Activated T-cell treated with anti-CD3 and anti-CD28 coated beads for 1 hour (primary cell): ENCODE measurements at places on chromosomes 12 and 14.

DNA sequence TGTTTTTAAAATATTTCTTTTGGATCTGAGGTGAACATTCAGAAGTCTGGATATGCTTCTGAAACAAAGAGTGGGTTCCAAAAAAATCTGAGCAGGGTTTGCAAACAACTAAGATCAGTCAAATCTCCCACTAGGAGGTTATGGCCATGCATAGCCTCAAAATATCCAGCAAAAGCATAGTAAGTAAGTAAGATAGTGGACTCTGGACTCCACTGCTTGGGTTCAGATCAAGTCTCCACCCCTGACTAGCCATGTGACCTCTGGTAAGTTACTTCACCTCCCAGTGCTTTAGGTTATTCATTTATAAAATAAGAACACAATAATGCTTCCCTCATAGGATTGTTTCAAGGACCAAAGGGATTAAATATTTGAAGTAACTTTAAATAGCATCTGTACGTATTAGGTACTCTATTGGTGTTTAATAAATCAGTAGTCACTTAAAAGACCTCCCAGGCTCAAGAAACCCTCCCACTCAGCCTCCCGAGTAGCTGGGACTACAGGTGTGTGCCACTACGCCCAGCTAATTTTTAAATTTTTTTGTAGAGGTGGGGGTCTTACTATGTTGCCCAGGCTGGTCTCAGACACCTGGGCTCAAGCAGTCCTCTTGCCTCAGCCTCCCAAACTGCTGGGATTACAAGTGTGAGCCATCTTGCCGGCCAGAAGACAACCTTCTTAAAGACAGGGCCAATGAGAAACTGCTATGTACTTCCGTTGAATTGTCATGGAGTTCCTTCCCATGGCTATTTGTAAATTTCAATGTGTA is 95.7 kb upstream of the SOX5 start:
- DNase-seq = no peak

DNA sequence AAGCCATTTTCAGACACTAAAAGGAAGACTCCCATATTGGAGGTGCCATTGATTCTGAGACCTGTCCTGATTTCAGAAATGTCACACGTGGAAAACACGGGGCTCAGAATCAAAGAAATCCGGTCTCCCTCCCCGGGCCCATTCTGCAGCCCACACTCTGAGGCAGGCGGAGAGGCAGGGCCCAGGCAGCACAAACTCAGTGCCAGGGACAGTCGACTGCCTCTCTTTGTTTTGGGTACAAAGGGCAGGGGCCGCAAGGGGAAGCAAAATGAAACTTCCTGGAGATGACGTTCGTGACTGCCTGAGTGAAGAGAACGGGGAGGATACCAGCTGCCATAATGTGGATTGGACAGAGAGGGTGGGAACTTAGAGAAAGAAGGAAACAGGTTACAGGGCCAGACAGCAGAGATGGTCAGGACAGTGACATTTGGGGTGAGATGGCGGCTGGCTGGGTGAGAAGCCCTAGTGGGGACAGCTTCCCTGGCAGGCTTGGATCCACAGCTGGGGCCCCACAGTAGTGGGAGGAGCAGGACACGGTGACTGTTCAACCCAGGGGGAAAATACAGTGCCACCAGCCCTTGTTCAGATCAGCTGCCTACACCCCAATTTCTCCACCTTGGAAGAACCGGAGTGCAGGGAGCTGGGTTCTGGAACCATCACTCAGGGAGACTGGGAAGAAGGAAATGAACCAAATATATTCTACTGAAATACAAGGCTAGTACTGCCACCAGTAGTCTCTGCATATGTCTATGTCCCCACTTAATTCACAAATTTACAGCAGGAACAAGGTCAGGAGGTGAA is 8.1 kb downstream of the GAPDH start:
- DNase-seq = no peak

DNA sequence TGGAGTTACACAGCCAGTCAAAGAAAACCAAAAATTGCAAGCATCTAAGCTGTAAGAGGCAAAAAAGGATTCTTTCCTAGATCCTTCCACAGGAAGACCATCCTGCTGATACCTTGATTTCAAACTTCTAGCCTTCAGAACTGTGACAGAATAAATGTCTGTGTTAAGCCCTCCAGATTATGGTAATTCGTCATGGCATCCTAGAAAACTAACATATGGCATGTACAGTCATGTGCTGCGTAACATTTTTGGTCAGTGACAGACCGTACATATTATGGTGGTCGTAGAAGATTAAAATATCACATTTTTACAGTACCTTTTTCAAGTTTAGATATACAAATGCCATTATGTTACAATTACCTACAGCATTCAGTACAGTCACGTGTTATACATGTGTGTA is 660.9 kb upstream of the LMO3 start:
- no peak for DNase-seq

- no peak for DNase-seq
These were observed 233.0 kb downstream of the SLC41A2 start for GRCh38 chr12:104724992-104725585.

DNA sequence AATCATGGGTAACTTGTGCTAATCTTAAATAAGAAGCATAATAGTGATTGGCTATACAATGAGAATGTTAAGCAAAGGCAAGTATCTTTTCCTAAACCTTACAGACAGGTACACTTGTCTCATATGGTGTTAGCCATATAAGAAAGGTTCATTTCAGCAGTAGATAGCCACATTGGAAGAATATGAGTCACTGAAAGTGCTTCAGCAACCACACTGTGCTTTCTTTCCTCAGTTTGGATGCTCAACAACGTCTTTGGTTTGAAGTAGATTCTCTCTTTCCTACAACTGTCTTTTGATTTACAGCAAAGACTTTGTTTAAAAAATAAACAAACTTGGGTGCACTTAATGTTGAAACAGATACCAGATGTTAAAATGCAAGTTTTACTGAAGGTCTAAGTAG is 8.9 kb downstream of the DDHD1 start:
- no peak for DNase-seq

DNA sequence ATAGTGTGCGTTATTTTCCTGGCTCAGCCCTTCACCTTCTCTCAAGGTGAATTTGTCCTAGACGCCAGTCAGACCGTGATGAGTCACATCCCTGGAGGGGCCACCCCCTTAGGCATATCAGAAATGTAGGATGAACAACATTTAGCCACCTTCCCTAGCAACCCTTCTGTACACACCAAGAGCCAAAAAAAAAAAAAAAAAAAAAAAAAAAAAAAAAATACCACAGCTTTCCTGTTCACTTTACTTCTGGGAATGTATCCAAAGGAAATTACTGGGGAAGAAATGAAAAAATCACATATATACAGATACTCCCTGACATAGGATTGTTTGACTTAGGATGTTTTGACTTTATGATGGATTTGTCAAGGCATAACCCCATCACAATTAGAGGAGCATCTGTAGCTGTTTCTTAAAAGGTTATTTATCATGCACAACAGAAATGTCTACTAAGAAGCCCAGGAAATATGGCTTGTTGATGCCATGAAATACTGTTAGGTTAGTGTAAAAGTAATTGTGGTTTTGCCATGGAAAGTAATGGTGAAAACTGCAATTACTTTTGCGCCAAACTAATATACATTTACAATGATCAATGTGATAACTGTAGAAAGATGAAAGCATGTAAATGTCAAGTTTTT is 68.2 kb upstream of the BDKRB2 start:
- no peak for DNase-seq

DNA sequence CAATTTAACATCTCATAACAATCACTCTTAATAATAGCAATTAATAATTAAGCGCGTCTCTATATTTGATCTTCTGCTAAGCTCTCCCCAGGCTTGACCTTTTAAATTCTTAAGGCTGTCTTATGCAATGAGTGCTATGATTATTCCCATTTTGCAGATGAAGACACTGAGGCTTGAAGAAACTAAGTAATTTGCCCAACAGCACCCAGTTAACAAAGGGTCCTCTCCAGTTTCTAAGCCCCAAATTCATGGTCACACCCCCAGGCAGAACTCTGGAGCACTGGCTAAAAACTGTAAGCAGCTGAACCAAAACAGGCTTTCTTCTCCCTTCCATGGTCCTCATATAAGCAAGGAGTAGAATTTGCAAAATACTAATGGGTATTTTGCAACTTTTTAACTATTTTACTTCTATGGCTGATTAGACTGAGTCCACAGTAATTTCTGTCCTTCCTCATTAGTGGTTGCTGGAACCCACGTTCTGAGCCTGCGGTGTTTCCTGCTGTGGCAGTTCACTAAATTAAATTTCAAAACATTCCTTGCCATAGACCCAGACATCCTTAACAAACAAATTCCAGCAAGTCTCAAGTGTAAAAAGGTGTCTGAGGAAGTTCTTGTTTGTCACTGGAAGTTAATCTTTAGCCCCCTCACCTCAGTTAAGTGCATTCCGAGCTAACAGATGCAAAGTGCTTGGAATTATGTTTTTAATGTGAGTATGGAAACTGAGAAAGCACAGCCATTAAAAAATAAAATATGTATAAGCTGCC is 76.5 kb downstream of the TMEM132D start:
- DNase-seq = no peak

- no peak for DNase-seq
These were observed 11.2 kb downstream of the PRPF39 start for GRCh38 chr14:45095143-45095542.

- no peak for DNase-seq
These were observed 641 bp upstream of the ASCL1 start for GRCh38 chr12:102956738-102957327.
